ENCODE measurements at places on chromosomes 5 and 9.

GRCh38 chr9:101618698-101619097 lies 23.9 kb upstream of the PPP3R2 start:
- no peak for DNase-seq

GRCh38 chr9:112867275-112867991 lies 23.2 kb downstream of the SLC46A2 start:
- DNase-seq = no peak

- DNase-seq = no peak
Observed at GRCh38 chr5:160665460-160665859, 186.6 kb downstream of the ATP10B start.

GRCh38 chr9:16475257-16475656 lies 395.2 kb downstream of the BNC2 start:
- DNase-seq = peak; percentile 9

- no peak for DNase-seq
Observed at GRCh38 chr9:126756238-126756637, 48.6 kb upstream of the ZBTB43 start.
